ENCODE measurements at places on chromosomes 13 and 19.

DNA sequence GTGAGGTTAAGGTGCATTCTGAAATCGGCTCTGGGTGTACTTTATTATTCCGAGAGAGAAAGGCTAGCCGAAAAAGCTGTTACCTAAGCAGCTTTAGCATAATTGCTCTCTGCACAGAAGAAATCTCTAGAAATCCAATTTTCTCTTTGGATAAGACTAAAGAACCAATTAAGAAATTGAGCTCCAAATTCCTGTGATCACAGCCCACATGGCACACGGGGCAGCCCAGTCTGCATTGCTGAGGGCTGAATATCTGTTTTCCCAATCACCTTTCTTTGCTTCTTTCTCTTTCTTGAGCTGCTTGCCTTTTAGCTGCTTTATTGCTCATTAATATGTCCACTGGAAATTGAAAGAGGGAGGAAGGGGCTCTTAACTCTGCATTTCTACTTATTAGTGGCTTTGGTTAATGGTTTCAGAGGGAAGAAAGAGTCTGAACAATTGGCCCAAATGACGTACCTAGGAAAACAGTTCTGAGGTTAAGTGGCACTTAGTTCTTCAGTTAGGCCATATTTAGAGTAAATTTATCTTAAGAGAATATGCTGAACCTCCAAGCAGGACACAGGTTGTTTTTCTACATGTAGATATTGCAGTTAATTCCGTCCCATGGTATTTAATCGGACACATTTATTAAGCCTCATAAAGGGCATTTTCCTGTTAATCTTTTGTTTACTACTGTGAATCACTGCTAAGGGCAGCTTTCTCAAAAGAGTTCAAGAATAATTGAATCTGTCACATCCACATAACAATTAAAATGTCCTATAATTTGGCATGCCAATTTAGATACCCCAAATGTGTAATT is 265.7 kb downstream of the ABCC4 start:
- DNase-seq, result no peak

GRCh38 chr19:13693889-13694288 is 70.4 kb upstream of the MRI1 start:
- no peak for DNase-seq

GRCh38 chr13:80618781-80619180 is 277.9 kb upstream of the SPRY2 start:
- no peak for DNase-seq

DNA sequence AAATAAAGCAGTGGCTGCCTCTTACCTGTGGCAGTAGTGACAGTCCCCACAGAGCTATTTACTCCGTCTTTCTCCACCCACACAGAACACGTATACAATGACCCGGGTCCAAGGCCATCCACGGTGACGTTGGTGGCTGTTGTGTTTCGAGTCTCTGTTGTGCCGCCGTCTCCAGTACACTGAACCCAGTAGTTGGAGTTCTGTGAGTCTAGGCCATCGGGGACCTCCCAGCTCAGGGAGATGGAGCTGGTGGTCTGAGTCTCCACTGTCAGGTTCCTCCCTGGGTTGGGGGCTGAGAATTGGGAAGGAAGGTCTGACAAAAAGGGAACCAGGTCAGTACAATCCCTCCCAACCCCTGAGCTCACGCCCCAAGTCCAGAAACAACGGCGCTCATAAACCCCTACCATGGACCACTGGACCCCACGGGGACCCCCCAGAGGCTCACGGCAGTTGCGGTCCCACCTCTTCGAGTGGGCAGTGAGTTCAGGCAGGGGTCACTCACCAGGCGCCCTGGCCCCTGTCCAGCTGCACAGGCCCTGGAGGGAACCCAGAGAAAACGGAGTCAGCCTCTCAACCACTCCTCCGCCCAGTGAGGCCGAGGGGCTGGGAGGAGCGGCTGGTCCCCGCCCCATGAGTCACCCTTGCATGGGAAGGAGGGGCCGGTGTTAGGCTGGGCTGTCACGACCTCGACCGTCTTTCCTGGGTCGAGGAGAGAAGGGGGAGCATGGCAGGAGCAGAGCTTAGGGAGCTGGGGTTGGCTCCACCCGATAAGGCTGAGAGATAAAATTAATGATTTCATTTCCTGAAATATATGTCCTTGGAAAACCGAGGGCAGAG is 2.4 kb downstream of the PTPRH start:
- DNase-seq, result peak; percentile 65

DNA sequence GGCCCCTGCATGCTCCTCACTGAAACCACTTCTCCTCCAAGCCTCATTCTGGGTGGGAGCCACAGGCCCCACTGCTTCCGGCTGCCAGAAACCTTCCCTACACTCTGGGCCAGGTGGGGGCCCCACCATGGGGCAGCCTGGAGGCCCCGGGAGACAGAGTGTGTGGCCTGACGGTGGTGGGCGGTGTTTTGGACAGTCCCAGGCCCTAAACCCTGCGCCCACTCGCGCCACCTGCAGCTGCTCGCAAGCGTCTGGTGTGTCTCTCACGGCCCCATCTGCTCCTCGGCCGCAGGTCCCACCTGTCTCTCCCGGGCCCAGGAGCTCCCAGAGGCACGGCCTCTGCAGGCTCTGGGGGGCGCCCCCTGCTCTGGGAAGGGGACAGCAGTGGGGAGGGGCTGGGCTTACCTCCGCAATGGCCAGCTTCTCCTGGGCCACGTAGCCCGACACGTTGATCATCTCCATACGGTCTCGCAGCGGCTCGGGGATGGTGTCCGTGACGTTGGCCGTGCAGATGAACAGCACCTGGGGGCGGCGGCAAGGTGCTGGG is 5.6 kb downstream of the RPL36 start:
- no peak for DNase-seq

- DNase-seq, result no peak
These were observed 109.7 kb upstream of the KLF12 start for GRCh38 chr13:74243637-74244526.

DNA sequence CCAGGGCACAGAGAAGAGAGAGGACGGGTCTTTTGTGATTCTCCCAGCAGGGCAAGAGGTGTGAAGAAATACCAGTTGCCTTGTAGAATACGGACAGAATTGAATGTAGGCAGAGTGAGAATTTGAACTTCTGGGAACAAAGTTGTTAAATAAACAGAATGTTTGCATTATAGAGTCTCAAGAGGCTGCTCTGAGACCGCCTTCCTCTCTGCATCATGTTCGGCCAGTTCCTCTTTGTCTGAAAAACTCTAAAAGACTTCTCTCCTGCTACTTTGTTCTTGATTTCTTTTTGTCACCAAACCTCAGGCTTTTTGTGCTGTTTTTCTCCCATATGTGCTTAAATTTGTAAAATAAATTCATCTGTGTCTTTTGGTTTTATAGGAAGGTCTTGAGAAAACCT is 256.4 kb downstream of the DLEU7 start:
- DNase-seq, result no peak

DNA sequence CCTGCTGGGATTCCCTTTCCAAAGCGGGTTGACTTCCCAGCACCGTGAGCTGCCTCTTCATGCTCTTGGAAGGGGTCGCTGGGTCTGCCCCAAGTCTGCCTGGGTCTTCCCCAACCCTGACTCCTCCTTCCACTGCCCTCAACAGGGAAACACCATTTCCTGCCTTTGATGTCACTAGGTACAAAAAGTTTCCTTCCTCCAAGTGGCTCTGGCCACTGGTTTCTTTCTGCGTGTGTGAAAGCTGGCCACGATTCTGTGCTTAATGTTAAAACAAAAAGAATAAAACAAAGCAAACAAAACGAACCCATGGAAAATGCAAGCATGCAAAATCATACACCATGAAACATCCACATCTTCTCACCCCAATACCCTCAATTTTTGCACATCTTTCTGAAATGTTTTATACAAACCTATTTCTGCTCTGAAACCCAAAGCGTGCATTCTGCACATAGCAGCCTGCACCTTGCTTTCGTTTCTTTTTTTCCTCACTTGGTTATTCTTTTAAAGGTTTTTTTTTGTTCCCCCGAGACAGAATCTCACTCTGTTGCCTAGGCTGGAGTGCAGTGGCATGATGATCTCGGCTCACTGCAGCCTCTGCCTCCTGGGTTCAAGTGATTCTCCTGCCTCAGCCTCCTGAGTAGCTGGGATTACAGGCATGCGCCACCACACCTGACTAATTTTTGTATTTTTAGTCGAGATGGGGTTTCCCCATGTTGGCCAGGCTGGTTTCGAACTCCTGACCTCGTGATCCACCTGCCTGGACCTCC is 12.5 kb upstream of the TNFSF9 start:
- peak; percentile 51 for DNase-seq

DNA sequence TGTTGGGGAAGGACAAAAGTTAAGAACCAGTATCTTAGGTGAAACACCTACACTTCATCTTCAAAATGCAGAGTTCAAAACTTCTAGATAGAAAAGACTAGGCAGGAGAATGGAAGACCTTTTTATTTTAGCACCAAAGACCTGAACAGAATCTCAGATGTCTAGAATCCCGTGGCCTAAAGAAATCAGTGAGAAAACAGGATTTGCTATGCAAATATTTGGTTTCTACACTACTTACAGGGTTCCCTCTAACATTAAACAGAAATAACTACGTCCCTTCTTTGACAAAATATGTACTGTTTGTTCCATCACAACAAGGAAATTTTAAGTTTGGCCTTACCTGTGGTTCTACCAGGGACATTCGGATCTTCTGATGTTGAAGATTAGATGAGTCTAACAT is 21.5 kb downstream of the DIS3 start:
- no peak for DNase-seq

DNA sequence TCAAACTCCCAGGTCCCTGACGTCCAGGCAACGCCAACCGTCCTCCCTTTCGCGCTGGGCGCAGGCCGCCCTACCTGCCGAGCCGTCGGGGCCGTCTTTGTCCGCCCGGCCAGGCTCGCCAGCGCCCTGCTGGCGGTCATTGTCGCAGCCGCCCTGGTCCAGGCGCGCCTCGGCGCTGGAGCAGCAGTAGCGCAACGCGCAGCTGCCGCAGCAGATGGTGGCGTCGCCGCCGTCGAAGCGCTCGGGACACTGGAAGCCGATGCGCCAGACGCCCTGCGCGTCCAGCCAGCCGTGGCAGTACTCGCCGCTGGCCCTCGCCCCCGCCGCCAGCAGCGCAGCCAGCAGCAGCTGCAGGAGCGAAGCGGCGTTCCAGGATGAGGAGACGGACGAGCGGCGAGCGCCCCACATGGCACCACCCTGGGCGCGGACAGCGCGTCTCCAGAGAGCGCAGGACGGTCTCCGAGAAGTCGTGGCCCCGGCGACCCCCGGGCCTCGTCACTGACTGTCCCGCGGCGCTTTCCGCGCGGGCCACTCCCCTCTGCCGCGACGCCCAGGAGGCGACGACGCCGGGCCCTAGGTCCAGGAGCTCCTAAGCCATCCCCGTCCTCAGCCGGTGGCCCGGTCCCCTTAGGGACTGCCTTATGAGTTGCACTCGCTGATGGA is 1.1 kb downstream of the SHISA2 start:
- DNase-seq, result peak; percentile 9

- DNase-seq, result no peak
These were observed 120.1 kb downstream of the RGCC start for GRCh38 chr13:41577436-41577835.

- DNase-seq, result no peak
These were observed 43.1 kb downstream of the RFXAP start for GRCh38 chr13:36862002-36862685.

DNA sequence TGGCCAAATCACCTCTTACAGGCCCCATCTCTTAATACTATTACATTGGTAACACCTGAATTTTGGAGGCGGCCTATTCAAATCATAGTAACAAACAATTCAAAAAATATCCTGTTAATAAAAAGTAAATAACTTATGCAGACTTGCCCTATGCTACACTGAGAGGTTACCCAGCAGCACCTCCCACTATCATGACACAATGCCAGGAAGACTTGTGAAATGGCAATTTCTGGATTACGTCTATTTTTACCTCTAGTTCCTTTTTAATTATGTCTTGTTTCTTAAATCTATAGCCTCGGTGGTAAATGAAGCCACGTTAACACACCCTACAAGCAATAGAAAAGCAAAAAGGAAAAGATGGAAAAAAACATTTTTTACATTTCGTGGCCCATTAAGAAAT is 6.2 kb upstream of the DZIP1 start:
- DNase-seq, result no peak

DNA sequence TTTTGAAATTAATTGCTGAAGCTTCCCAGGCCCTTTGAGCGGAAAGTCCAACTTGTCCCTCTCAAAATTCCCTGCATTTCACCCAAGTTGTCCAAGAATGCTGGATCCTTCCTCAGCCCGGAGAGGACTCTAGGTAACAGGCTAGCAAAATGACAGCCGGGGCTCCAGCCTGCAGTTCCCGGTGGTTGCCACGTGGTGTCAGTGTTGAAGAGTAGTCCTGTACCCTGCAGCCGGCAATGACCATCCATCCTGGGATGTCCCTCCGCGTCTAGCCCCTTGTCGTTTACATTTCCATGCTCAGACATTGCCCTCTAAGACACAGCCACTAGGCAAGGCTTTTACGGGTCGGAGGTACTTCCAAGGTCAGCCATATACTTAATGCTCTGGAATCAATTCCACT is 31.4 kb upstream of the MTIF3 start:
- peak; percentile 57 for DNase-seq

- DNase-seq, result no peak
These were observed 40.8 kb downstream of the CHST8 start for GRCh38 chr19:33662391-33663092.

DNA sequence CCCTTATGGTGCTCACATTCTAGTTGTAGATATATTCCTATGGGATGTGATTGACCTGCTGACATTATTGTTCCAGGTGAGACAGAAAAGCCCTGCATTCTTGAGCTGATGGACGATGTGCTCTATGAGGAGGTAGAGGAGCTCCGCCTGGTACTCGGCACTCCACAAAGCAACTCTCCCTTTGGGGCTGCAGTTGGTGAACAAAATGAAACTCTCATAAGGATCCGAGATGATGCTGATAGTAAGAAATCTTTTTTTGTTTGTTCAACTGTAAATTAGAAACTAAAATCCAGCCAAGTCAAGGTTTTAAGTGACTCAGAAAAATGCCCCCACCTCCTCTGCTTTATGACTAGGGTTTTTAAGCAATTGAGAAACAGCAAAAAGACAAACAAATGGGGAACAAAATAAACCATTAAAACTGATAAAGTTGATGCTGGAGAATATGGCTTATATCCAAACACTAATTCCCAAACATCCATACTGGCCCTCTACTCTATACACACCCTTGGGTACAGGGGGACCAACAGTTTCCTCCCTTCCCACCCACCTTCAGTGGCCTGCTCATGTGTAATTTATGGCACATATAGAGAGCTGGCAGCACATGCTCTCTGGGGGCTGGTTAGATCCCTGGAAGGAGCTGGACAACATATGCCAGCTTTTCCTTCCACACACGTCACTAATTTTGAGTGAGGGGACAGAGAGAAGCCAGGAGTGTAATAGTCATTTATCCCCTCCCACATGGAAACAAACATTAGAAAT is 139.6 kb downstream of the STOML3 start:
- no peak for DNase-seq

DNA sequence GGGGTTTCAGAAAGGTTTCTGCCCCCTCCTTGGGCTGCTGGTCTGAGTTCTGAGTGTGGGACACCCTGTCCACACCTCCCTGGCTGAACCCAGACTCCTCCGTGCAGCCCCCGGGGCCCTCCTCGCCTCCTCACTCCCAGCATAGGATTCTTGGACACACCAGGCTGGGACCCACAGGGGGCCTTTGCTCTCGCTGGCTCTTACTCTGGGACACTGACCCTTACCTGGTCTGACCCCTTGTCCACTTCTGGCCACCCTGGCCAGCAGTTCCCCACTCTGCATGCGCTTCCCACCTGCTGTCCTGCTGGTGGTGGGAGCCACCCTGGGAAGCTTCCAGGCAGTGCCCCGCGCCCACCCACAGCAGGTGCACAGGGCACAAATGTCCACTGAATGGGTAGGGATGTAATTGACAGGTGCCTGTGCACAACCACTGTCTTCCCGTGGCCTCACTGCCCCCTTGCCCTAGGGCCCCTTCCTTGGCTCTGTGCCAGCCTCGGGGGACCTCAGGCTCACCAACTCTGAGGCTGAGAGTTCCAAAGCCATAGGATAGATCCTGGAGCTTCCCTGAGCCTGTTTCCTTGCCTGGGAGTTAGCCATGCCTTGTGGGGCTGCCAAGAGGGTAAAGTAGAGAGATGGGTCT is 7.0 kb upstream of the SLC25A42 start:
- no peak for DNase-seq

All from activated CD4-positive, alpha-beta T cell treated with anti-CD3 and anti-CD28 coated beads, Interleukin-2, amount 50 U/mL, for 48 hours (primary cell).